ENCODE measurements at places on chromosomes 6 and 20.

DNA sequence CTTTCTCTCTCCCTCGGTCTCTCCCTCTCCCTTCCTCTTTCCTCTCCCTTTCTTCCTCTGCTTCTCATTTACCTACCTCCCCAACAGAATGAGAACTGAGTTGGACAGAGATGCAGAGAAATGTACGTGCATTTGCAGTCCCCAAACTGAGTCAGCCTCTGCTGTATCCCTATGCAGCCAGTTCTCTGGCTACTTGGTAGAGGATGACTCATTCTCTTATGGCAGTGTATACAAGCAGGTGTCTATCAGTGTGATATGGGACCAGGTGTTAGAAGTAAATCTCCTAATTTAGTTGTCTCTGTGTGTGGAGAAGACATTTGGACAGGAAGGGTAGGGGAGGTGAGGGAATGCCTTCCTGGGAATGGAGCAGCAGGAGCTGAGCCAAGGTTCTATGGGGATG, 470.8 kb downstream of the CD109 start:
- no peak for DNase-seq

DNA sequence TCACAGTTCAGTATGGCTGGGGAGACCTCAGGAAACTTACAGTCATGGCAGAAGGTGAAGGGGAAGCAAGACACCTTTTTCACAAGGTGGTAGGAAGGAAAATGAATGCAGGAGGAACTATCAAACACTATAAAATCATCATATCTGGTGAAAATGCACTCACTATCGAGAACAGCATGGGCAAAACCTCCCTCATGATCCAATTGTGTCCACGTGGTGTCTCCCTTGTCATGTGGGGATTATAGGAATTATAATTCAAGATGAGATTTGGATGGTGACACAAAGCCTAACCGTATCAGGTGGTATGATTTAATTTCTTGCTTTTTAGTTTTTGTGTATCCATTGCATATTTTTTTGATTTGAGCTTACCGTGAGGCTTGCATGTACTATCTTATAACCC, 133.2 kb upstream of the SYNCRIP start:
- DNase-seq: no peak

DNA sequence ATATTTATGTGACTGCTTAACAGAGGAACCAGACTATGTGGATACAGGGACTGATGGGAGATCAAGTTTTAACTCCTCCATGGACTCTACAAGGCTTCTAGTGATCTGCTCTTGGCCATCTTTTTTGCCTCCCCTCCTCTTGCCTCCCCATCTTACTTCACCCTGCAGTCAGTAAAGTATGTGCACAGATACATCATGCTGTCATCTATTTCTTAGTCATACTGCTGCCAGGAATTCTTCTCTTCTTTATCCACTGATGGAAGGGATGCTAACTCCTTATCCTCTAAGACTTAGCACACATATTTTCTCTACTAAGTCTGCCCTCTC, 27.6 kb upstream of the FAM83C start:
- DNase-seq: no peak

GRCh38 chr6:56766806-56767178, 124.1 kb upstream of the DST start:
- no peak for DNase-seq
